Body of pancreas (tissue), 4 donors: ENCODE measurements at places on chromosomes 5 and 9.

DNA sequence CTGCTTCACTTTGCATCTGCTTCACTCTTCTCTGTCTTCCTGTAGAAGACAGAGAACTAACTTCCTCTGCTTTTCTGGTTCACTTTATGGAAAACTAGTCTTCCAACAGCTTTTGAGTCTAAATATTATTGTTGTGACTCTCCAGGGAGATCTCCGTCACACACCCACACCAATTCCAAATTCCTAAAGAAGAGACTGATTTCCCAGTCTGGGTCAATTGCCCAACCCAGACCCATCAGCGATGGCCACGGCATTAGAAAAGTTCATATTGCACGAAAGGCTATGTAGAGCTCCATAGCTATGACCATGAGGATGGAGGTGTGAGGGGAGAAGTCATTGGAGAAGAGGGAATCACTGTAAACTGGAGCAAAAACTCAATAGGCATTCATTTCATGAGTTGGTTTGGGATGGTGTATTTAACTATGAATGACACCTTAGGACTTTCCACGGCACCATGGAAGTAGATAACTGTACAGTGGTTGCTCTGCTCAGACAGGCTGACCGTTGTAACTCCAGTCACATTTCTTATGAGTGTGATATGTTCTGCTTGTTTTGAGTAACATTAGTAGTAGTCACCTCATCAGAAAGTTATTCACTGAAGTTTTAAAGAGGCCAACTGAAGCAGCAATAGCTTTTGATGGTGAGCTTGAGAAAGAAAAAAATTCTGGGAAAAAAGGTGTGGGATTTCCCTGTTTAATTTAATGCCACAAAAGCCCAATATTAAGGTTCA is 78.1 kb upstream of the MAMDC2 start:
- DNase-seq: no peak

DNA sequence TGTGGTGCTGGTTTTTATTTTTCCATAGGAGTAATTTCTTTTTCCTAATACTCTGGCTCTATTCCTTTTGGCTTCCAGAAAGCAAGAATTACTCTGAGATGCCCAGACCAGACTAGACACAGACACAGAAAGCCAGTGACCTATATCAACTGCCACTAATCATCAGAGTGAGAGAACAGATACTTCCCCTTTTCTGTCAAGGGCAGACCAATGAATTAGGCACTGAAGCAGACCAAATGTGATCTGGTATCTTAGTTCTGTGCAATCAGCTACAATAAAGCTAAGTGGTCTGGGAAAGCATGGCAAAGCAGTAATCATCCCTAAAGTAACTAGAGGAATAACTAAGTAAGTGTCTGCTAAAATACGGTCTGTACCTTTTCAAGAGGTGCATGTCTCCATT is 239.1 kb downstream of the ELAVL2 start:
- no peak for DNase-seq

DNA sequence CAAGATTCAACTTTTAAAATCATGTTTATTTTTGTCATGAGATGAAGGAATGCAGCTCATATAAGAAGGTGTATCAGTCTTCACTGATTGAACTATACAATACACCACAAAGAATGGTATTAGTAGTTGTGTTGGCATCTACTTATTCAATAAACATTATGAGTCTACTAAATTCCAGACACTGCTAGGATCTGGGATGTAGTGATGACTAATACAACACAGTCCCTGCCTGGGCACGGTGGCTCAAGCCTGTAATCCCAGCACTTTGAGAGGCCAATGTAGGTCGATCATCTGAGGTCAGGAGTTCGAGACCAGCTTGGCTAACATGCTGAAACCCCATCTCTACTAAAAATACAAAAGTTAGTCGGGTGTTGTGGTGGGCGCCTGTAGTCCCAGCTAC is 171.4 kb upstream of the NFIB start:
- no peak for DNase-seq

- no peak for DNase-seq
These were observed 35.1 kb downstream of the ZNF622 start for GRCh38 chr5:16430349-16431089.

DNA sequence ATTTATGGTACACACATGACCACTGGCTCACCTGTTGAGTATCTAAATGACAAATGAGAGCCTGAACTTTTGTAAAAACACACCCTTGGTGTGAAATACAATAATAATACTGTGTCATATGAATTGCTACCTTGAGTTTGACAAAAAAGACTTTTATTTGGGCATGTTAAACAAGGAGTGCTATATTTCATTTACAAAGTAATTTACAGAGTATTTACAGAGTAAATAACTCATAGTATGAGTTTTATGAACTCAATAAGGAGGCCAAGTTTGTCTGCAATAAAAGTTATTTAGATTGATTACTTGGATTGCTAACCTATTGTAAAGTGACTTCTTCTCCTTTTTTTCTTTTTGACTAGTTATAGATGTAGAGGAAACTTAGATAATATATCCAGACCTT is 146.0 kb upstream of the NUDT12 start:
- DNase-seq: no peak

DNA sequence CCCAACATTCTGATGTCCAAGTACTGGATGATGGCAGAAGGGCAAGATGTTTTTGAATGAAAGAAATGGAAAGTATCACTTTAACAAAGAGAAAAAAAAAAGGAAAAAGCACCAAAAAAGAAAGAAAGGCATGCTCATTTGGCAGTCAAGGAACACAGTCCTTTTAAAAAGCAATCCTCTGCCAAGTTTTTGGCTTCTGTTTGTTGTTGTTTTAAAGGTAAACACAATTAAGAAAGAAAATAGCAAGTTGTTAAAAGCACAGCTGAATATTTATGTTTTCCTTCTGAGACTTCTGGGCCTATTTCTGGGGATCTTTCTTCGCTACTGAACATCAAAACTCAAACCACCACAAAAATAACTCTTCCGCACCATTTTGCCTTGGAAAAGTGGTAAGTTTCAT is 162.1 kb downstream of the TRPM3 start:
- no peak for DNase-seq

DNA sequence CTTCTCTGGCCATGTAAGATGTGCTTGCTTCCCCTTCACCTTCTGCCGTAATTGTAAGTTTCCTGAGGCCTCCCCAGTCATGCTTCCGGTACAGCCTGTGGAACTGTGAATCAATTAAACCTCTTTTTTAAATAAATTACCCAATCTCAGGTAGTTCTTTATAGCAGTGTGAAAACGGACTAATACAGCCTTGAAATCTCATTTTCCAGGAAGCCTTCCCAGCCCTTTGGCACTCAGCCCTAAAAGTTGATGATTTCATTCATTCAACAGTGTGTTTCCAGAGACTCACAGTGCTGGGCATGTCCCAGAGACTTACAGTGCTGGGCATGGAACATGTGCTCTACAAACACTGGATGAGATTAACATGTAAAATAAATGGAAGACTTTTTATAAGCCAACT is 135.8 kb downstream of the DCP2 start:
- DNase-seq: peak; percentile 30

GRCh38 chr5:68641211-68641610 is 425.7 kb downstream of the PIK3R1 start:
- no peak for DNase-seq

DNA sequence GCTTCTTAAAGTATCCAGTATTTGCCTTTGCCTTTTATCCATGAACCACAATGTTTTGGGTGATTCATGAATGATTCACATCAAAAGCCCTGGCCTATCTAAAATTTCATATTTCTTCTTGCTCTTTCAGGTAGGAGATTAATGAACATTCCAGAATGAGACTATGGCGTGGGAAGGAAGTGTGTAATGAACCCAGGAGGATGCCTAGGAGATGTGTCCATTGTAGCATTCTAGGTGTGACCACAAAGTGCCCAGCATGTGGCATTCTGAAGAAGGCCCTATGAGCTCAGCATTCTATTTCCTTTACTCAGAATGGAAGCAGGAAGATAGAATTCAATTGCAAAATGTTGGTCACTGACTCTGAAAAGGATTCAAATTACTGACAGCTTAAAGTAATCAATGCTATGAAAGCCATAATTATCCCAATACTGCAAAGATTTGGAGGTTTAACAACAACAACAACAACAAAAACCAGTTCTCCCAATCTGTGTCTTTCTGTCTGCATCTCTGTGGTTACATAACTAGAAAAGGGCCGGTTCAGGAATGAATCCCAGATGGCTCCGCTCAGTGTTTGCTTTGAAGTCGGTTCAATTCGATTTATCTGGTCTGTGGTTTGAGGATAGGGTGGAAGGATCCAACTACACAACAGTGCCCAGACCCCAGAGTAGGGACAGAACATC is 126.7 kb downstream of the FOXD1 start:
- no peak for DNase-seq
